ENCODE measurements at places on chromosomes 1 and 21.

DNA sequence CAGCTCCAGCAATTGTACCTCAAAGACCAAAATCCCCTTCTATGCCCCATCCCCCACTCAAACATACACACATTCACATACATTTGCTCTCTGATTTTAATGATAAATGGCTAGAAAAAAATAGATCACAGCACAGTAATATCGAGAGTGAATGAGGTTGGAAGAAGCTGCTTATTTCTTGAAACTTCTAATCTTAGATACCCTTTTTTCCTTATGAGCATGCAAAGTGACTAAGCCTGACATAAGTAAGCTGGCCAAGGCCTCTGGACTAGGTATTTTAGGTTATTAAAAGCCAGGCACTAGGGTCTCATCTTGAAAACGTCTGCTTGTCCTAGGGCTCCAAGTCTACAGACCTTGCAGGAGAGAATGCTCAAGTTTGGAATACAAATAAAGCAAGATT lies 133.6 kb downstream of the TGFBR3 start:
- DNase-seq = no peak

- DNase-seq = no peak
These were observed 167.1 kb upstream of the DAB1 start for GRCh38 chr1:57590978-57591377.

DNA sequence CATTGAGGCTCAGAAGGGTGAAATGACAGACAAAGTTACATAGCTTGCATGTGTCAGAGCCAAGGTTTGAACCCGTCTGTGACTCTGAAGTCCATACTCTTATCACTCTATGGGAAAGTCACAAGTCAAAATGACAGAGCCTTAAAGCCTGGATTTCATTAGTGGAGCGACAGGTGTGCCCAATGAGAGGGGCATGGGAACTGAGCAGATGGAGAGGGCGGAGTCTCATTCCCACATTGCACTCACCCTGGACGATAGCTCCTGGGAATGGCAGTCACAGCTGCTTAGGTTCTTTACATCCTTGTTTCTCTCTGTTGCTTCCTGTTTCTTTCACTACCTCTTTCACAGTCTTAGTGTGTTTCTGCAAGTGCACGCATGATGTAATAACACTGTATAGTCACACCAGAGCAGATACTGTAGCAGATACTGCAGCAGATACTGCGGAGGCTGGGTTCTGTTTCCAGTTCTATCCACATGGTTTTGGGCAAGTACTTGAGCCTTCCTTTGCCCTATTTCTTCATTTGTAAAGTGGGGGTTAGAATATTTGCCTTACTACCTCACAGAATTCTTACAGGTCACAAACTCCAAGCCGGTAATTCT lies 127.2 kb downstream of the ZSCAN20 start:
- peak; percentile 16 for DNase-seq

GRCh38 chr1:27418326-27419185 lies 26.1 kb downstream of the GPR3 start:
- DNase-seq = peak; percentile 32

- DNase-seq = peak; percentile 64
These were observed 353.4 kb upstream of the AJAP1 start for GRCh38 chr1:4301007-4301406.

DNA sequence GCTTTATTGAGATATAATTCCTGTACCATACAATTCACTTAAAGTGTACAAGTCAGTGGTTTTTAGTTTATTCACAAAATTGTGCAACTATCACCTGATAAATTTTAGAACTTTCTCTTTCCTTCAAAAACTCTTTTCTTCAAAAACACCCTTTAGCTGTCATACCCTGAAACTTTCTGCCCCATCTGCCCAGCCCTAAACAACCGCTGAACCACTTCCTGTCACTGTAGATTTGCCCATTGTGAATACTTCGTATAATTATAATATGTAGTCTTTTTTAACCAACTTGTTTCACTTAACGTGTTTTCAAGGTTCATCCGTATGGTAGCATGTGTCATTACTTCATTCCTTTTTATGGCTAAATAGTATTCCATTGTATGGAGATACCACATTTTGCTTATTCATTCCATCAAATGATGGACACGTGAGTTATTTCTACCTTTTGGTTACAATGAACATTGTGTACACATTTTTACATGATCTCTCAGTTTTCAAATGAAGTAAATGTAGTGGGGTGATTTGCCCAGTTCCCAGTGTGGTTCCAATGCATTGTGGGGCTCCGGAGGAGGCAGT lies 37.9 kb downstream of the WNT4 start:
- no peak for DNase-seq

GRCh38 chr1:86965012-86965826 lies 50.8 kb downstream of the HS2ST1 start:
- no peak for DNase-seq

DNA sequence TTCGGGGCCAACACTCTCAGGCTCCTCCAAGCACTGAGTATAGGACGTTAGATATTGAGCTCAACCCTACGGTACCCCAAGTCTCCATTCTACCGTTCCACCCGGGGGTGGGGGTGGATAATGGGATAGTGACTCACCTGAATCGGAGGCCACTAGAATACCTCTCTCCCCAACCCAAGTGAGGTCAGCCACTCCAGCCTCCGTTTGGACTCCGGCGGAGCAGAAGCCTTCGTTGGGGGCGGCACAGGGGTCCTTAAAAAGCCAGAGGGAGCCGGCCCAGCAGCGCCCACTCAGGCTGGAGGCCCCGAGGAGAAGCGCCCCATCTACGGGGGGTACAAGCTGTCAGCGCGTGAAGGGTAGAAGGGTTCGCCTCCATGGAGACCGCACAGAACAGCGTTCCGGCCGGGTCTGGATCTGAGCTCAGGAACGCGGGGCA lies 556 bp downstream of the WDR77 start:
- no peak for DNase-seq
